ENCODE measurements at places on chromosomes 4 and X.

DNA sequence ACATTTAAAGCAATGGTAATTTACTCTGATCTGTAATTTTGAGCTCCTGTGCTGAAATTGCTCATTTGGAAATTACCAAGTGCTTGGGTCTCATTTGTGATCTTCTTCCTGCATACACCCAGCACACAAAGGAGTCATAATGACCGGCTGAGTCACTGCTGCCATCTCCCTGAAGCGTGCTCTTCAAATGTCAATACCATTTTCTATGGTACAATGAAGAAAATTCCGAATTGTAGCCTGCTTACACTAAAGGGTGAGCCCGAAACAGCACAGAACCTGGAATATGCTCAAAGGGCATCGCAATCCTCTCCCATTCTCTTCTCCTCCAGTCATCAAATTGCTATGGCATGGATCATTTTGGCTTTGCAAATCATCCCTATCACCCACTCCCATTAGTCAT, 140.5 kb downstream of the GRIA3 start:
- DNase-seq: no peak

GRCh38 chr4:137558951-137559350, 26.7 kb upstream of the PCDH18 start:
- DNase-seq: no peak

DNA sequence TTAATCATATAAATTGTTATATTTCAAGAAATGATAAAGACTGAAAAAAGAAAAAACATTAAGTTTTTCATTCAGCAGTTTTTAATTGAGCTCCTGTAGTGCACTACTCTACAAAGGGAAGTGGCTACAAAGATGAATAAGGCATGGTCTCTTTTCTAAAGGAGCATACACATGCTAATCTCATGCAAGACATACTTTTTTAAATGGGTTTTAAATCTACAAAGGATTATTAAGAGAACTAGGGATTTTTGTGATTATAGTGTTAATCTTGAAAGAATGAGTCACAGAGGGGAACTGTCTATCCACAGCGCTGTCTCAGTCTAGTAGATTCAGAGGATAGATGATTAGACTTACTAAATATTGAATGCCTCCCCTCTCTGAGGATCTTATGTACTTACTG, 1722.2 kb downstream of the RPA4 start:
- no peak for DNase-seq

GRCh38 chr4:177236886-177237285, 72.8 kb upstream of the NEIL3 start:
- DNase-seq: no peak

- DNase-seq: no peak
These were observed 46.9 kb upstream of the PHKA2 start for GRCh38 chrX:19030805-19031204.

GRCh38 chrX:122046226-122046625, 998.8 kb downstream of the GLUD2 start:
- DNase-seq: no peak

- DNase-seq: no peak
These were observed 28.7 kb downstream of the AP1S2 start for GRCh38 chrX:15825936-15826335.

- DNase-seq: no peak
These were observed 878.3 kb downstream of the FSTL5 start for GRCh38 chr4:161285461-161285860.

- no peak for DNase-seq
These were observed 32.8 kb upstream of the GLRB start for GRCh38 chr4:157043131-157043530.

GRCh38 chrX:139967300-139967699, 2.0 kb upstream of the CXorf66 start:
- no peak for DNase-seq

DNA sequence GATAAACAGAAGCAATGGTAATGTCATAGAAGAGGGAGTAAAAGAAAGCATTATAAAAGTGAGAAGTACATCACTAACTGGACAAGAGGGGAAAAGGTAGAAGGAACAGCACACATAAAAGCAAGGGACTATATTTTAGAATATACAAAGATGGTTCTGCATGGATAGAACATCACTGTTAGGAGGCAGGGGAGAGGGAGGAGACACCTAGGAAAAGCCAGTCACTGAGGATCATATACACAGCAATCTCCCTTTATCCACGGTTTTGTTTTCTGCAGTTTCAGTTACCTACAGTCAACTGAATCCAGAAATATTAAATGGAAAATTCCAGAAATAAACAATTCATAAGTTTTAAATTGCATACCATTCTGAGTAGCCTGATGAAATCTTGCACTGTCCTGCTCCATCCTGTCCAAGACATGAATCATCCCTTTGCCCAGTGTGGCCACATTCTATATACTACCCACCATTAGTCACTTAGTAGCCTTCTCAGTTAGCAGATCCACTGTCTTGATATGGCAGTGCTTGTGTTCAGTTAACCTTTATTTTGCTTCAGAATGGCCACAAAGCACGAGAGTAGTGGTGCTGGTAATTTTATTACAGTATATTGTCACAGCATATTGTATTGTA, 74.2 kb downstream of the PPA2 start:
- no peak for DNase-seq

DNA sequence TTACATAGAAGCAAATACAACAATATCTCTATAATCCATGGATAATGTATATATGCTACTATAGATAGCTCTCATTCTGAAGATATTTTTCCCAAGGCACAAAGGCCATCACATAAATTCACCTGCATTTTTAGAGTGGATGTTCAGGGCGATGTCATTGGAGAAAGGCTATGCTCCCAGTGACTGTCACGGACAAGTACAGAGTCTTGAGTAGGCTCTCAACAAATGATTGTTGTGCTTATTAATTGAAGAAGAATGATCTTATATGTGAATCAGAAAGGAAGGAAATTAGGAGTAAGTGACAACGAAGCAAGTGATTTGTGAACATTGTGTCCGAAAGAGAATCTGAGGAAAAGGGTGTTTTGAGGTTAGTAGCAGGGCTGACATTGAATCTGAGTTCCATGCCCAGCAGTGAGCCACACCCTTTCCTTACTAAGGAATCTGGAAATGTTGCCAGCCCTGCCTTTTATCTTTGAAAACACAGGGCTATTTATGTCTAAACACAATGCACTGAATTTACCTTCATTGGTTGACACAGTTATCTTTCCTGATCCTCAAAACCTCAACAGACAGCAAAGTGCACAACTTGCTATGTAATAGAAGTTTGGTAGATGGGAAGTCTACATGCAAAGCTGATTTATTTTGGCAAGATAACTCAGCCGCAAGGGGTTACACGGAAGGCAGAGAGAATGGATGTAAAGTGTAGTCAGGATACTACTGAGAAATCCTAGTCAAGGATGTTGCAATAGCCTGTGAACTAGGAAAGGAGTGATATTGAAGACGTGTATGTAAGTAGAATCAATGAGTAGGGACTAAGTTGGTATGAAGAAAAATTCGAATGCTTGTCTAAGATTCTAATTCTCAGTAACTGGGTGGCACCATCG, 50.4 kb downstream of the SORBS2 start:
- no peak for DNase-seq

GRCh38 chr4:153296040-153296823, 48.3 kb upstream of the MND1 start:
- DNase-seq: no peak

DNA sequence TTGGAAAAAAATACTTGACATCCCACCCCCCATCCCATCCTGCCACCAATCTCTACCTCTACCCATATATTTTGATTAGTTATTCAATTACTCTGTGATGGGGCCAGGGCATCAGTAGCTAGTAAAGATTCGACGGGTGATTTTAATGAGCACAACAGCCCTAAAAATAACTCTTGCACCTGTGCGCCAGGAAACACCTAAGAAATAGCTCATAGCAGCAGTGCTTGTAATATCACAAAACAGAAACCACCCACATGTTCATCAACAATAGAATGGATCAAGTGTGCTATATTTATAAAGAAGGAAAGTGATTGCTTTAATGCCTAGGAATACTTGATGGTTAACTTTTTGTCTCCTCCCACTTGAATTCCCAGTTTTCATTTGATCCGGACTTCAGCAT, 225.6 kb upstream of the LCORL start:
- DNase-seq: no peak

DNA sequence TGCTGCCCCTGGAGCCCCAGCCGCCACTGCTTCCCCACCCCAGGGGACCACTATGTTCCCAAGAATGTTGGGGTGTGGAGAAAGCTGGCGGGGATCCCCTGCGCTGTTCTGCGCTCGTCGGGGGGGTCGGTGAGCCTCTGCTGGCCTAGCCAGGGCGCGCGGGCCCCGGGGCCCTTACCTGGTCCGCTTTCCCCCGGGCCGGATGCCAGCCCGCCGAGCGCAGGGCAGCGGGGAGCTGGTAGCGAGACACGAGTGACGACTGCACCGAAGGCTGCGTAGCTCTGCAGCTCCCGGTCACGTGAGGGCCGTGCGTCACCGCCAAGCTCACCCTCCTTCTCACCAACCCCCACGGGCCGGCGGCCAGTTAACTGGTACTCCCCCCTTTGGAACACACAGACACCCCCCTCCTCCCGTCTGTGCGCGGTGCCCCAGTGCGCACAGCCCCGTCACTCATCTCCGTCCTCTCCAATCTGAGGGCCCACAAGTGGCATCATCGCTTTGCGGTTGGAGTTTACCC, at the start of gene BEX1:
Gene BEX1 (minus strand): TSS at position 254 of the 517 bp plus-strand sequence. CDS start 897 bp downstream, outside the sequence.
- DNase-seq: no peak

- no peak for DNase-seq
These were observed 349.1 kb downstream of the ANK2 start for GRCh38 chr4:113398441-113399143.

DNA sequence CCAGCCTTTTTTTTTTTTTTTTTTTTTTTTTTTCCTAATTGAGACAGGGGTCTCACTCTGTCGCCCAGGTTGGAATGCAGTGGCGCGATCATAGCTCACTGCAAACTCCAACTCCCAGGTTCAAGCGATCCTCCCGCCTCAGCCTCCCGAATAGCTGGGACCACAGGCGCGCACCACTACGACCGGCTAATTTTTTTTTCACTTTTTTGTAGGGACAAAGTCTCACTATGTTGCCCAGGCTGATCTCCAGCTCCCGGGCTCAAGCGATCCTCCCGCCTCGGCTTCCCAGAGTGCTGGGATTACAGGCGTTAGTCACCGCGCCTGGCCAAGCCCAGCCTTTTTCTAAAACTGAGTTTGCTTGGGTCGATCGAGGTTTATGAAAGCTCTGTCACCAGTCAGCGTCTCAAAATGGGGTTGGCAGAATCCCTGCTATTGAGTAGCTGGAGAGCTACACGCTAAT, 1.3 kb upstream of the OTUD5 start:
- DNase-seq: no peak

- DNase-seq: no peak
These were observed 2666.6 kb downstream of the PCDH7 start for GRCh38 chr4:33386764-33387163.
